Activated T-helper 1 cell treated with Interleukin-2 at 50 U/mL for 16 hours (primary cell): ENCODE measurements at places on chromosomes 3 and 15.

GRCh38 chr3:134867277-134867676 is 72.2 kb downstream of the EPHB1 start:
- no peak for DNase-seq

DNA sequence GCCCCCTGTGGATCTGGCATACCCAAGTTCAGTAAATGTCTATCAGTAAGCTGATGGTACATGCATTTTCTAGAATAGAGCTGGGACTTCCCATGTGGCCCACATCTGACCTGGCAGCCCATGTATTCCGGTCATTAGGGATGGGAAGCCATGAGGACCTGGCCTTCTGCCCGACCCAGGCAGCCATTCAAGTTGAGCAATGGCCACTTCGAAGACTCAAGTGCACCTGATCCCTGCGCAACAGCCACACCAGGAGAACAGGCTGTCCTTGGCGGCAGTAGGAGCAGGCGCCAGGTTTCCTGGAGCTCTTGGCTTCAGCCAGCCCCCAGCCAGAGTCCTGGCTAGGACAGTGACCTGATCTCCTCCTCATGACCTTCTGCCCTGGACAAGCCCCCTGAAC is 14.6 kb downstream of the HEMK1 start:
- no peak for DNase-seq

DNA sequence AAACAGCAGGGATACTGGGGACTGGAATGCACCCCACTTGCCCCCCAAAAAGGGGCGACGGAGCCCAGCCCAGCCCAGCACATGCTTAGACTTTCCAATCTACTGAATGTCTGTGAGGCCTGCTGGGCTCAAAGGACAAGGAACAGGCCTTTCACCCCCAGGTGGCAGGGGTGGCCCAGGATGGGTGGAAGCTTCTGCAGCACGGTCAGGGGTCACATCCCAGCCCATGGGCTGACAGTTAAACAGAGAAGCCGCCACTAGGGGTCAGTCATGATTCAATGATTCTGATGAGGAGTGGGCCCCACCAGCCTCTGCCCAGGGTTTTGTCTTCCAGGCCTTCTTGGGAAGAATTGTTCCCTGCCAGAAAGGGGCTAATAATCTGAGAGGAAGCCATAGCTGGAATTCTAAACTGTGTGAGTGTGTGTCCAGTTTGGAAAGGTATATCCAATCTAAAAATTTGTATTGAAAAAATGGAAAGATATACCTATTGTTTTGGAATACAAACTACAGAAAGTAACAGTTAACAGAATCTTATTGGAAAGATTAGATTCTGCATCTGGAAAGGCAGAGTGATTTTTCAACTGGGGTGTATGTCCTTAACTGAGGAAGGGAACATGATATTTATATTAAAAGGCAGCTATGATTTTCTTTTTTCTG is 2.2 kb downstream of the CHRNB4 start:
- DNase-seq, result no peak

DNA sequence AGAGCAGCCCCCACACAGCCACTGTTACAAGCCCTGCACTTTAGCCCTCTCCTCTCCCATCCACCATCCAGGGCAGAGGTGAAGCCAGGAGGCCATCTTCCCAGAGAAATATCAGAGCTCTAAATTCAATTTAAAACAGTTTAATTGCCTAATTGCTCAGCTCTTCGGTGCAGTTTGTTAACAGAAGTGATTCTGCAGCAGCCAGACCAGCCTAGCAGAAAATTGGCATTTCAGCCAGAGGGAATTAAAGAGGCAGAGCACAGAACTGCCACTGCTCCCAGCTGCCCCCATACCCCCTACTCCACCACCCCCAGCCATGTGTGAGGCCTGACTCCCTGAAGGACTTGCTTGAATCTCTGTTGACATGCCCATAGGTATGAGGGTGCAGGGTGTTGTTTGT is 38.5 kb downstream of the TPRA1 start:
- no peak for DNase-seq

GRCh38 chr15:53681056-53681455 is 78.4 kb downstream of the WDR72 start:
- DNase-seq, result no peak

GRCh38 chr15:64596701-64597476 is 136.5 kb downstream of the ZNF609 start:
- DNase-seq, result no peak

DNA sequence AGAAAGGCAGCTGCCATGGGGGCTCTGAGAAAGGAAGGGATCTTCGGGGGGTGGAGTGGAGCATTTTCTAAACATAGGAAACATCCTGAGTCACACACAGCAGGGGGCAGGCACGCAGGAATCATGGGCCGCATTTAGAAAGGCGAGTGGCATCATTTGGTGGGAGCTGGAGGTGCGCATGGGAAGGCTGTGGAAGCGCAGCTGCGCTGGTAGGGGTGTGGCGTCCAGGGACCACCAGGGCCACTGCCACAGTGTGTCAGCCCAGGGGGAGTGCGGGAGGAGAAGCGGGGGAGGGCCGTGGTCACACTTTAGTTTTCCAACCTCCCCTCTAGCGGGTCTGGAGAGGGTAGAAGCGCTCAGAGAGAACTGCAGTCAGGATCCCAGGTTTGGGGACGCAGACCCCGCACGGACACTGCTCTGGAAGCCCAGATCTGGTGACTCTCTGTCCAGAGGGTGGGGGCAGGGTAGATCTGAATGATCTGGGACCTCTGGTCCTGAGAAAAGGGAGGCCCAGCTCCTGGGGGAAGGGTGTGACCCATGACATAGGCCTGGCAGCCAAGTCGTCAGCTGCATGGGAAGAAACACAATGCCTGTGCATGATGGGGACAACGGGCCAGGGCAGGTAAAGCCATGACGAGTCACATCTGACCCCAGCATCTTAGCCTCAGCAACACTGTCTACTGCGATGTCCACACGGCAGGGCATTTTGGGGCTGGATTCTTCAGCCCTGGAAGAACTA is 88.0 kb upstream of the IQSEC1 start:
- no peak for DNase-seq

DNA sequence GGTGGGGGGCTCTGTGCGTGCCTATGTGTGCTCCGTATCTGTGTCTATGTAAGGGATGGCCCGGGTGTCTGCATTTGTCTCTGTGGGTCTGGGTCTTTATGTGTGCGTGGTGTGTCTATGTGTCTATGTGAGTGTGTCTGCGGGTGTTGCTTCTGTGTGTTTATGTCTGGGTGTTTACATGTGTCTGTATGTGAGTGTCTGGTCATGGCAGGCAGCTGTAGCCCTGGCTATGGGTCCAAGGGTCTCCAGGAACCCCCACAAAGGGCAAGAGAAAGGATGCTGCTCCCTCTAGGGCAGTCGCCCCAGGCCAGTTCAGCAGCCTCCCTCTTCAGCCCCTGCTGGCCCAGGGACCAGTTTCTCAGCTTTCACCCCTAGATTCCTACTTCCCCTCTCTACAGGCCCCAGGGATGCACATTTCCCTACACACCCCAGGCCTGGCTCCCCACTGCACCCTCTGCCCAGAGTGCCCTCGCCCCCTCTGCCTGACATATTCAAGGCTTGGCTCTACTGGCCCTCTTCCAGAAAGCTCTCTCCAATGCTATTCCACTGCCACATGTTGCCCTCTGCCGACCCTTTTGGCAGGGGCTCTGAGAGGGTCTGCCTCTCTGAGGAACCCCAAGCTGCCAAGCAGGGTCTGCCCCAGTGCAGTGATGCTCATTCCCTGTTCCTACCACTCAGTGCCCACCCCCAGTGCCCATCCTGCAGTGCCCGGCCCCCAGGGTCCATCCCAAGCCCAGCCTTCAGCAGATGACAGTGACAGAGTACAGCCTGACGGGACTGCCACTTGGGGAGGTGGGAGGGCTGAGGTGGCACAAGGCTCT is 1.0 kb upstream of the MYL3 start:
- DNase-seq, result no peak

DNA sequence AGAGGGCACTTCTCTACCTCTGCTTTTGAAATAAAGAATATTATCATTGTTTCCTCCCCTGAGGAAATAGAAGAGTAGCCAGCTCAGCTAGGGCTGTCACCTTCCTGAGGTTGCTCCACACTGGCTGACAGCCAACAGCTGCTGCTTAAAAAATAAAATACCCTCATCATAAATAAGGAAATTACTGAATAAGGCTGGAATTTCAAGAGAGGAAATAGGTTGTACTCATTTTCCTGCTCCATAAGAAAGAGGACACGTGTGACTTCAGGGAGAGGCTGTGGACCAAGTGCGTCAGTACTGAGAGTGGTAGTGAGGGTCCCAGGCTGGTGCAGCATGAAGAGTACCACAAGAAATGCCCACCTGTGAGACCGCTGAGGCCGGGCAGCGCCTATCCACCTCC is 8.1 kb upstream of the C2CD4B start:
- DNase-seq, result no peak

DNA sequence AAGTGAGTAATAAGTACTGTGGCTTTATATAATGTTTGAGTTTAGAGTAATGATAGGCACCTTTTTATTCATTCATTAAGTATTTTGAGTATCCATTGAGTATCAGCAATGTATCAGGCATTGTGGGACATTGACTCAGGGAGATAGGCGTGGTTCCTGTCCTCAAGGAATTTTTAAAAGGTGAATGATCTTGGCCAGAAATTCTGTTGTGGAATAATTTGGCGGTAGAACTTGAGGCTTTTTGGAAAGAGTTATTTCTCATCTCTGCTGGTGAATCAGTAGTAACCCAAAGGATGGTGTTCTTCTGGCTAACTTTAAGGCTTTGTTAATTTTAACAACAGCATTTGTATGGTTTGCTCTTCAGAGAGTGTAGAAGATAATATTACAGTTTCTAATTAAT is 2.0 kb downstream of the RAB7A start:
- DNase-seq, result no peak

- DNase-seq, result no peak
Measured at GRCh38 chr3:99699841-99700240, 61.4 kb downstream of the COL8A1 start.

GRCh38 chr15:92112180-92112579 is 258.7 kb downstream of the SLCO3A1 start:
- no peak for DNase-seq

DNA sequence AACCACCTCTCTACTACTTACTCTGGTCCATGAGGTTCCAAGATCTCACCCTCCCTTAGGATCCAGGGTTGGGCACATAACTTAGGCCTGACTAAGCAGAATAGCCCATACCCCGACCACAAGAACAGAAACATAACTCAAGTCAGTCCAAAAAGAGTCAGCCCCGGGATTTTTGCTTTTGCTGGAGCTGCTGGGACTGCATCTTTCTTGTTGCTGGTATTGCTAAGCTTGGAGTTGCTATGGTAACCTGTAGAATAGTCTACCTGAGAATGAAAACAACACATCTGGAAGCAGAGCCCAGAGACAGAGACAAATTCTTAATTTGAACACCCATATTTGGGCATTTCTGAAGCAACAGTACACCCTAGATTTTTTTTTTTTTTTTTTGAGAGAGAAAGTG is 6.5 kb downstream of the RUBCN start:
- DNase-seq, result no peak

DNA sequence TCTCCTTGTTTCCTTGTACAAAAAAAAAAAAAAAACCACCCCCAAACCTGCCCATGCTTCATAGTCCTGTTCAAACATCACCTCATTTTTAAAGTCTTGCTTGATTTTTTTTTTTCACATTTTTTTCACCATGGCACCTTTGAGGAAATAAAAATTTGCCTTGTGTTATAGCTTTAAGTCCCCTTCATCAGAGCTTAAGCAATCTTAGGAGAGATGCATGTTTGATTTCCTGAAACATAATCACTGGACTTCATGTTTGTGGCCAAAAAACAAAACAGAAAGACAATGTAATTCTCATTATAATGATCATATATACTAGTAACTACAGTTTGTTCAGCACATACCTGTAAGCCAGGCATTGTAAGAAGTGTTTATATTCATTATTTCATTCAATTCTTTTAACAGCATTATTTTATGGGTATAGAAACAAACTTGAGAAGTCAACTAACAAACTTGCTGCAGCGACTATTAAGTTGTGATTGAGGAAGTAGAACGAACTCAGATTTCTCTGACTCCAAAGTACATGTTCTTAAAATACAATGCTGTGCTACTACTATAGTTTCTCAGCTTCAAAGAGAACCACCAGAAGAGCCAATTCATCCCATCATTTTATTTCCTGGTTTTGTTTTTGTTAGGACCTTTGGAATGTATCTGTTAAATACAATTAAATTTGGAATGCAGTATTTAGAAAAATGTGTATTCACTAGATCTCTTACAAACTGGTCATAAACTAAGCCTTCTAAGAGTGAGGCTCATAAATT is 203.8 kb downstream of the TCF12 start:
- DNase-seq, result no peak

GRCh38 chr3:71355862-71356261 is 227.7 kb downstream of the FOXP1 start:
- no peak for DNase-seq

GRCh38 chr3:29695643-29696198 is 414.9 kb downstream of the RBMS3 start:
- DNase-seq, result no peak

DNA sequence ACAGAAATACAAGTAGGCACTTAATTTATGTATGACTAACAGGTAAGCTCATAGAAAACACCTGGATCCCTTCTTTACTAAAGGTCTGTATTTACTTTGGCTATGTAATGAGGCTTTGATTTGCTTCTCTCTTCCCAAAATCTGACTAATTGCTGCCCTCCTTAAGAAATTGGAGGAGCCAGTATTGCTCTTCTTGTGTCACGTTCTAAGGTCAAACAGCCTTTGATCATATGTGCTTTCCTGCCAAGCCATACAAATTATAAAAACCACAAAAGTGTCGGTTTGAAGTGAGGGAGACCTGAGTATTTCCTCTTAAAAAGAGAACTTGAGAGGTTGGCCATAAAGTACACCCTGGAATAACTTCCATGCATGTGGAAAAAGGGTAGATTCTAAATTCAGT is 112.1 kb upstream of the MB21D2 start:
- no peak for DNase-seq

GRCh38 chr15:33963831-33964664 is 4.2 kb upstream of the CHRM5 start:
- DNase-seq, result no peak

DNA sequence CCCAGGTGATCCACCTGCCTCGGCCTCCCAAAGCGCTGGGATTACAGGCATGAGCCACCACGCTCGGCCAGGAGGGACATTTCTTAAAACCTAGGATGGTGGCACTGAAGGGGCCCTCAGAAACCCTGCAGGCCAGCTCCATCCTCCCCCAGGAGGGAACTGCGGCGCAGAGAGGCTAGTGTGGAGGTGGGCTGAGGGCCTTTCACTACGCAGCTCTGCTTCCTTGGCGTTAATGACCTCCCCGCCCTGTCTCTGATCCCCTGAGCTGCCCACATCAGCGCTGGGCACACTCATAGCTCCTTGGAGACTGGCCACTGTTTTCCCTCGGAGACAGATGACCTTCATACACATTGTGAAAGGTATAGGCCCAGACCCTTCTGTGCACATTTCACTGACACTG is 46.2 kb upstream of the MAGEF1 start:
- no peak for DNase-seq
